ENCODE measurements at places on chromosomes 4 and X. TPM values are rescaled to one million over a fixed set of nuclear protein-coding genes. Genes with fewer than 3 reads are reported as not detected.

GRCh38 chr4:158624889-158625478, 46.7 kb downstream of the C4orf46 start:
- DNase-seq: no peak

Gene CPLX1
- not detected for total RNA-seq

Gene NLGN4X
- 0.82 TPM for total RNA-seq

DNA sequence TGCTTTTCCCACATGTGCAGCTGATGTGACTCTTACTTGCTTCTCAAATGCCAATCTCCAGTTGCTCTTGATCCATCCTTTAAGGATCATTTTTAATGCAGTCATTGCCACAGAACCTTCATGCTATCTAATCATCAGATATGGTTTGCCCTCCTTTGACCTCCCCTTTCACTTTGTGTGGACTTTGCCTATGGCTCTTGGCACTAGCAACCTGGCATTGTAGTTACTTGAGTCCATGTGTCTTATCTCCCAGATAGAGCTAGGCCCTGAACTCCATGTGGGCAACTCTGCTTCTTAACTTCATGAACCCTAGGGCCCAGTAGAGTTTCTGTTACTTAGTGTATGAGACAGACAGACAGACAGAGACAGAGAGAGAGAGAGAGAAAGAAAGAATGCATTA, 41.6 kb downstream of the MTM1 start:
- no peak for DNase-seq

Gene TNMD
- total RNA-seq: not detected

Gene FAM9B
- total RNA-seq: not detected

Gene KCND1
- 1.6 TPM for total RNA-seq

DNA sequence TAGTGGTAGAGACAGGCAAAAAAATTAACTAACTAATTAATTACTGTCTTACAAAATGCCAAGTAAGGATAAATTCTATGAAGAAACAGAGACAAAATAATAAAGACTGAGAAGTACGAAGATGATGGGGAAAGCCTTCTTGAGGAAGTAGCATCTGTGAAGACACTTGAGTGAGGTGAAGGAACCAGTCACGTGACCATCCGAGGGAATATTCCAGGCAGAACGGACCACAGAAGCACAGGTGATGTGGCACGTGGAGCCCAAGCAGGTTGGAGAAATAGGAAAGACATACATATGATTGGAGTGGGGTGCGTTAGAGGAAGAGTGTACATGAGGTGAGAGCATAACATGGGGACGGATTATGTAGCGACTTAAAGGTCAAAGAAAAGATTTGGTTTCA, 30.5 kb upstream of the SPP1 start:
- no peak for DNase-seq

GRCh38 chr4:20176881-20177280, 74.8 kb upstream of the SLIT2 start:
- DNase-seq: no peak

Gene ADGRG2
- 0.15 TPM for total RNA-seq

Gene UGT2B11
- total RNA-seq: not detected

DNA sequence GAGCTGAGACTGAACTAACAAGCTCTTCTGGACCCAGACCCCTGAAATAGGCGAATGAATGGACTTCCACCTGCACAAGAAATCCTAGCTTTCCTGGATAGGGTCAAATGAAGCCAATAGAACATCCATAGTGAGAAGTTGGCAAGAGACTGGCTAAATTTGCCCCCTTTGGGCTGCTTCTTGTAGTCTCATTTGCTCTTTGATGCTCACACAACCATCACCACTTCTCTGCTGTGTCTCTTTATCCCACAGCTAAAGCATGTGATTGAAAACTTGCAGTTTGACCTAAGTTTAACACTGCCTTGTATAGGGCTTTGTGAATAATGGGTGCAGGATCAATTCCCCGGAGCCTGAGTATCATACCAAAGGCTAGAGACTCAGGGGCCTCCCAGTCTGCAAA, 38.2 kb downstream of the NLGN3 start:
- no peak for DNase-seq

DNA sequence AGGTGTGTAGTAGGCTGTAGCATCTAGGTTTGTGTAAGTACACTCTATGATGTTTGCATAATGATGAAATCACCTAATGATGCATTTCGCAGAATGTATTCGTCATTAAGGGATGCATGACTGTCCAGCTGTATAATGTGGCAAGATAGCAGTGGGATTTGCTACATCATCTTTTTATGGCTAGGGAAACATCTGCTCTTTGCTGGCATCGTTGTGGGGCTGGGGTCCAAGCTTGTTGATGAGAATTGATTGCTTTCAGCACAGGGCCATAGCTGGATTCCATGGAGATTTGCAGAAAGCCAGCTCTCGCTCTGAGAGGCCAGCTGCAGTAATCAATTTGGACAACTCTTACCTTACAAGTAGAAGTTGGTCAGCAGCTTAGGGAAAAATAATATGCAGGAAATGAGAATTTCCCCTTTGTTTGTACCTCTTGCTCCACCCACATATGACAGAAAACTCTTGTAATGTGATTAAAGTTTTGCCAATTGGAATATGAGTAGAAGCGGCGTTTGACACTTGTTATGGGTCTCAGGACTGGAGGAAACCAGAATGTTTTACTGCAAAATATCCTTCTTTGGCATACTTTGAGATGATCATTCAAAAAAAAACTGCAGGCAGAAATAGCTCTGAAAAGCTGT, 310.5 kb downstream of the RAPGEF2 start:
- DNase-seq: no peak

DNA sequence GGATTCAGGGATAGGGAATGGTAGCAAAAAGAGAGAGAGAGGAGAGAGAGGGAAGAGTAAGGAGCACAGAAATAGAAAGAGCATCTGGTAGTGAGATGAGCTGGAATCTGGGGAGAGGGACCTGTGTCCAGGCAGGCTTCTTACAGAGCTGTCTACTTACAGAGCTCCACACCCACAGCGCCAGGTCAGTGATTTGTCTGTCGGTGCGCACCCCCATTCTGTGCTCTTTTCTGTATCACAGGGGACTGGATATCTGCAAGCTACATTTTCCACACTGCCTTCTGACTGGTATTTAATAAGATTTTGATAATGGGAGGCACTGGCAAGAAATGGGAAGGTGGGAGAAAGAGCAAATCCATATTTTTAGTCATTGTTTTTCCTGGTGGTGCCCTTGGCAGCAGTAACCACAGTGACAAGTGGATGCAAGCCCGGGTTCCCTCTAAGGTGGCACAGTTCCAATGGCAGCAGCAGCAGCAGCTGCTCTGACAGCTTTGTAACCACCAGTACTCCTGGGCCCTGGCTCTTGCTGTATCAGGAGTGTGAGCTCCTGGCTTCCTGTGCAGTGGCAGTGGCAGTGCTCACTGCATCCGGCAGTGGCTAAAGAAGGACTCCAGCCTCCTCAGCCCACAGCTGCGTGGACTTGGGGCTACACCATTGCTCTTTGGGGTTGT, 300.5 kb downstream of the TRIML1 start:
- DNase-seq: no peak

GRCh38 chr4:67658302-67658701, 42.7 kb downstream of the UBA6 start:
- DNase-seq: no peak
